ENCODE measurements at places on chromosomes 16 and 17.
A peak's percentile ranks its signal among the peaks of the same experiment; 100 is the strongest.

GRCh38 chr17:39064374-39064773 lies 87.1 kb downstream of the PLXDC1 start:
- DNase-seq, result no peak

DNA sequence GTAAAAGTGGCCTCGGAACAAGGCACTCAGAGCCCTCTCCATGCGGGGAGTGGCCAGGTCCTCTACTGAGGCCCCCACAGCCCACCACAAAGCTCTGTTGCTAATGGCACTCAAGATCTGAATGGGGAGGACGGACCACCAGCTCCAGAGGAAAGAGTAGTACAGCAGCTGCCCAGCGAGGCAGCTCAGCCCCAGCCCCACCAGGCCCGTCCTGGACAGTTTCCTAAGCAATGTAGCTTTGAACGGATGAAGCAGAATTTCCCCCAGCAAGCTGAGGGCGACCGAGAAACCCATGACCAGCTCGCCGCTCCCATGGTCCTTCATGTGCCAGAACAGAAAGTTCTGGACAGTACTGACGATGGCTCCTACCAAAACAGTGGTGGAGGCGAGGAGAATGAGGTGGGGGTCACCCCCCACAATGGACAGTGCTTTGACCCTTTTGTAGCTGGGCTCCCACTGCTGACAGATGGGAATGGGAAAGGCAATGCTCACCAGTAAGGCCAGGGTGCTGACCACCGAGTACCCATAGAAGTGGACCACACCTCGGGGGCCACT lies 1.5 kb downstream of the MFSD6L start:
- no peak for DNase-seq

- DNase-seq, result no peak
These were observed 2.0 kb upstream of the GLG1 start for GRCh38 chr16:74608944-74609343.

DNA sequence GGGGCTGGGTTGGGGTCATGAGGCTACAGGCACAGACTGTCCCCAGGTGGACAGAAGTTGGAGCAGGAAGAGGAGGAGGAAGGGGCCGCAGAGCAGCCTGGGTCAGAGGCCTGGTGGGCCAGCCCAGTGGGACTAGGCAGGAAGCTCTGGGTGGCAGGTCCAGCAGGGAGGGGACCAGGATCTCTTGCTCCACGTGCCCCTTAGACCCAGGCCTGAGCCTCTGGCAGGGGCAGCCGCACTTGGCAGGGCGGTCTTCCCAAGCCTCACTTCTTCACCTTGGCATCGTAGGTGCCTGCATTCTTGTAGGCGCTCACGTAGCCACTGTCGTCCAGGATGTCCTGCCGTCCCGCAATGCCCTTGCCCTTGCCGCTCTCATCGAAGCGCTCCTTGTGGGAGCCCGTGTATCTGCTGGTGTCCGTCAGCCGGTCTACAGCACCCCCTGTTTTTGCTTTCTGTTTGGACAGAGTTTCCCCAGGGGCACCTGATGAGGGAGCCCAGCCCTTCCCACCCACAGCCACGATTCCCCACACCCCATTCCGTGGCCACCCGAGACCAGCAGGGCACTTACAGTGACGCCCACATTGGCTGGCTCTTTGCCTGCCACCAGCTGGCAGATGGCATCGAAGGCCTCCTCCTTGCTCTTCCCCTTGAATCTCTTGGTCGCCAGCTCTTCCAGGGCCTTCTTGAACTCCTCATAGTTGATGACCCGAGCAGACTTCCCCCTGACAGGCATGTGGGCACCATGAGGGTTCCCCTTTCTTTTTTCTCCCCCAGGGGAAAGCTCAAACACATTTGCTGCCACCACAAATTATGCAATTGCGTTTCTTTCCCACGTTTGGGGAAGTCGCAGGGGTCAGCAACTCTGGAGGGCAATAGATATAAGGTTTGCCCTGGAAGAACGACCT lies 3.1 kb downstream of the TPPP3 start:
- no peak for DNase-seq

DNA sequence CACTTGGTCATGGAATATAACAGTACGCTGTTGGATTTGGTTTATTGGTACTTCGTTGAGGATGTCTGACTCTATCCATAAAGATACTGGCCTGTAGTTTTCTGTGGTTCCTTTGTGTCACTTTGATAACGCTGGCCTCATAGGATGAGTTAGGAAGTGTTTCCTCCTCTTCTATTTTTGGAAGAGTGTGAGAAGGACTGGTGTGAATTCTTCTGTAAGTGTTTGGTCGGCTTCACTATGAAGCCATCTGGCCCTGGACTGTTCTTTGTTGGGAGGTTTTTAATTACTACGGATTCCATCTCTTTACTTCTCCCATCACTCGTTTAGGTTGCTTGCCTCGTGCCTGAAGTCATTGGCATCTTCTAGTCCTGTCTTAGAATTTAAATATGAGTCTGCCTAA lies 117.3 kb downstream of the OR1D5 start:
- no peak for DNase-seq

DNA sequence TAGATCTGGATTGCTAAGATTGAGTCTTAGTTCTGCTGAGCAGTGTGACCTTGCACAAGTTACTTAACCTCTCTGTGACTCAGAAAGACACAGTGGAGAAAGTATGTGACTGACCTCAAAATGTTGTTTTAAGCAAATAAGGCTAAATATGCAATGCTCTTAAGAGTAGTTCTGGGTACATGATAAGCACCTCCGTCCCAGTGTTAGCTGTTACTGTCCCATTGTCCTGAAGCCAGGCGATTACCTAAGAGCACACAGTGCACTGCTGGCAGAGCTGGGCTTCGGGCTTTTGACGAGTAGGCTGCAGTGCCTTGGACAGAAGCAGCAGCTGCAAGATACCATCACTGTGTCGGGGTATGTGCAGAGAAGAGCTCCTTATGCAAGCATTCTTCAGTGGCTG lies 32.7 kb upstream of the FOXF1 start:
- no peak for DNase-seq

- no peak for DNase-seq
These were observed 76.2 kb downstream of the RBFOX1 start for GRCh38 chr16:7408700-7409365.

GRCh38 chr17:6641247-6641863 lies 495 bp downstream of the TXNDC17 start:
- DNase-seq, result peak; percentile 58

- peak; percentile 29 for DNase-seq
These were observed 199.1 kb upstream of the C17orf78 start for GRCh38 chr17:37176723-37177122.

DNA sequence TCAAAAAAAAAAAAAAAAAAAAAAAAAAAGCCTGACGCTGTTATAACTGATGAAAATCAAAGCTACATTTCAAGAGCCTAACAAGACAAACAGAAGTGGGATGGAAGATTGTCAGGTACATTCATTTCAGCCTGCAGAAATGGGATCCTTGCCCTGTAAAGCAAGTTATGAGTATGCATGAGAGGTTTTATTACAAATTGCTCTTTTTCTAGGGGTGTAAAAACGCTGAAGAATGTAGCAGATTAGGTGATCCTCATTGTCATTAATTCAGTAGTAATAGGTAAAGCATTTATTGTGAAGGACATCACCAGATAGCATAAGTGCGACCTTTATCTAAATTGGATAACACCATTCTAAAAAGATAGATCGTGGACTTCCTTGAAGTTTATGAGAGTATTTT lies 208.3 kb downstream of the KCNJ2 start:
- DNase-seq, result no peak

DNA sequence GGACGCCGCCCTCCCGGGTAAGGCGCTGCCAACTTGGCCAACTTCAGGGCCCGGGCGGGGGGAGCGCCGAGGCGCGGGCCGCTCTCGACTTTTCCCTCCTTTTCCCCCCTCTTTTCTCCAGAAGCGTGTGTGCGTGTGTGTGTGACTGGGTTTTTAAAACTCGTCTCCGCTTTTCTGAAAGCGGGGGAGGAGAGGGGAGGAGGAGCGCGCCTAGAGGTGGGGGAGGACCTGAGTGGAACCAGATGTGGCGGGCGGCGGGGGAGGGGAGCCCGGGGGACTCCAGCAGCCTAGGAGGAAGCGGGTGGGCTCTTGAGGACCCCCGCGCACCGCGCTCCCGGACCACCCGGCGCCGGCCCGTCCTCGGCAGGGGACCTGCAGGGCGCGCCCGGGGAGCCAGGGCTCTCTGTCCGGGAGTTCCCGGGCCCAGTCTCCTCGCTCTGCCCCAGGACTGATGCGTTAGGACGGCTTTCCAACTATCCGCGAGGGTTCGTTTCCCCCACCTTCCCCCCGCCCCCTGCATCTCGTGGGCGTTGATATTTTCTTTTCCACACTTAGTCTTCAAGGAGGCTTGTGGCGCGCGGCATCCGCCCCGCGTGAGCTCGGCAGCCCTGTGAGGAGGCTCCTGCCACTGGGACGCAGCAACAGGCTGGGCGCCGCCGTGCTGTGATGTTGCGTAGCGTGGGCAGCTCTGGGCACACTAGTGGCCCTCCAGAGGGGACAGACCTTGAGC lies 599 bp downstream of the MRC2 start:
- peak; percentile 50 for DNase-seq

- DNase-seq, result no peak
These were observed 29.7 kb upstream of the OR1A2 start for GRCh38 chr17:3167574-3167973.

All from dermis blood vessel endothelial cell (primary cell).